Brain microvascular endothelial cell (primary cell): ENCODE measurements at places on chromosomes 7 and 10.
A peak's percentile ranks its signal among the peaks of the same experiment; 100 is the strongest.

GRCh38 chr10:91198781-91199180 is 21.7 kb upstream of the PCGF5 start:
- DNase-seq, result peak; percentile 68

DNA sequence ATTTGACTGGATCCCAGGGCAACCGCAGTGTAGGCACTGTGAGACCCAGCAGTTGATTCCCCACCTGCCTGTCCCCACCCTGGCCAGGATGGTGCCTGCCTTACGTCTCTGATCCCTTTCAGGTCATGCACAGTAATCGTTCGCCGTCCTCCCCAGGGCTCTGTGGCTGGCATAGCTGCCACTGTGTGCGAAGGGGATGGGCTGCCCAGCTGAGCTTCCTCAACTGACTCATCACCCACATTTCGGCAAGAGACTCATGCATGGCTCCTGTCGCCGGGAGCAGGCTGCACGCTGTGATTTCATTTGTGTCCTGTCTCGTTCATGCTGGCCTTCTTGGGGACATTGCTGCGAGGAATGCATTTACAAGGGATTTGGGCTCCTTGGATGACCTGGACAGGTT is 252.4 kb downstream of the KLF6 start:
- DNase-seq, result no peak

DNA sequence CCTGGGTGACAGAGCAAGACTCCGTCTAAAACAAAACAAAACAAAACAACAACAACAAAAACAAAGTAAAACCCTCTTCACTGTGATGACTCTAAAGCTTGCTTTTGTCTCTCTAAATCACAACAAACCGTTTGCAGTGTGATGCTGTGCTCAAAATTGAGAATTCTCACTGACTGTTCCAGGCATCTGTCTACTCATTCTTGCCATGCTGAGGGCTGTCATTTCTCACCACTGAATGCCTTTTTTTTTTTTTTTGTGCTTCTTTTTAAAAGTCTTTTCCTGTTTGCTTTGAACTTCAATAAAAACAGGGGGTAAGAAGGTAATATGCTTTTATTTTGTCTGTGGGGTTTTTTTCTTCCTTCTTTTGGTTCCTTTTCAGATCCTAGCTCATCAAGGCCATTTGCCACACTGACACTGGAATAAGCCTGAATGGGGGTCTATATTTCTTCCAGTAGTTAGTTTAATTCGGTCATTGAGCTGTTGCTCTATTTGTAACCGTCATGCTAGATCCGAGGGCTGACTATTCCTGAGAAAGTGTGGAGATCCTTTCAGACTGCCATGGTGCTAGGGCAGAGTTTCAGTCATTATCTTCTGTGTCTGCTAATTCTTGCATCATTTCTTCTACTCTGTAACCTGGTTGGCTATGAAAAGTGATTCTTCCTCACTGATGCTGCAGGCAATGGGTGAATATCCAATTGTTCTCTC is 10.6 kb downstream of the FAS start:
- DNase-seq, result no peak

GRCh38 chr7:153380636-153381035 is 621.1 kb downstream of the ACTR3B start:
- DNase-seq, result no peak

DNA sequence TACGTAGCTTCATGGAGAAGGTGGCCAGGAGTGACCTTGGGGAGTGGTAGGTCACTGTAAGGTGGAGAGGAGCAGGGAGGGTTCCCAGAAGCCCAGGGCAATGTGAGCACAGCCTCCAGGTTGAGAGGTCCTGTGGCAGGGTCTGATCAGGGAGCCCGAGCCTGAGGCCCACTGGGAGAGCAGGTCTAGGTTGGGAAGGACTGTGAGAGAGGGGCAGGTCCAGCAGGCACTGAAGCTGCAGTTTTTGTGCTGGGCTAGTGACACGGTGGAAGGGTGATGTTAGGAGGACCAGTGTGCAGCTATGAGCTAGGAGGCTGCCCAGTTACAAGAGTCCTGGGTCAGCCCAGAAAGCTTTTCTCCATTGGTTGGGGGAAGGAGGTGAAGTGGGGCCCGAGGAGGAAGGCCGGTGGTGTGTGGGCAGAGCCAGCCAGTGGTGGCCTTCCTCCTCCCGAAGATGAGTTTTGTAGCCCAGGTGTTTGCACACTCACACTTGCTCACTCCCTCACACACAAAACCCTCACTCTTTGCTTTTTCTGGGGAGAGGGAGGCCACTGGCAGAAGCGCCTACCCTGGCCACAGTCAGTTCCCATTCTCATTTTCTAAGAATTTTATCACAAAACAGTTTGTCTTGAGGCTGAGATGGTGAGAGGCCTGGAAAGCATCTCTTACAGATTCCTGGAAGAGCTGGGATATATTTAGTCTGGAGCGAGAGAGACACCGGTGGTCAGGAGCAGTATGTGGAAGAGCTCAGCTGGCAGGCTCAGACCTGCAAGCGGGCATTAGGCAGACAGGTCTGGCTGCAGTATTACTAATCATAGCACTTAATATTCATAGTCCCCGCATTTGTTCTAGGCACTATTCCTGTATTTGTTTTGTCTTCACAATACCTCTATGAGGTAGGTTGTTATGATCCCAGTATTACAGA is 57.1 kb downstream of the ZNF467 start:
- no peak for DNase-seq

DNA sequence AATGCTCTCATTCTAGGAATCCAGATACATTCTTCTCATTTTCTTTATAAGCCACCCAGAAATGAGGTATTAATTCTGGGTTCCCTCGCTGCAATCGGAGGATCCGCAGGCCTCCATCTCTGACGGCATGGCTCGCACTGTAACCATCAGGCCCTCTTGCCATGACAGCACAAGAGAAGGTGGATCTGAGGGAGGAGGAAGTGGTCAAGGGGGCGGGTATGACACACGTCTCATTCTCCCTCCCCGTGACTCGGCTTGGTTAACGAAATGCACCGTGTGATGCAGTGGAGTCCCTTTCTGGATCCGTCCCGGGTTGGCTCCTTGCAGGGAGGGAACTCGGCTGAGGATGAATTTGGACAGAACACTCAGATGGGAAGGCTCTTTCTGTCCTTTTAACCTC is 280.2 kb downstream of the TCERG1L start:
- no peak for DNase-seq

DNA sequence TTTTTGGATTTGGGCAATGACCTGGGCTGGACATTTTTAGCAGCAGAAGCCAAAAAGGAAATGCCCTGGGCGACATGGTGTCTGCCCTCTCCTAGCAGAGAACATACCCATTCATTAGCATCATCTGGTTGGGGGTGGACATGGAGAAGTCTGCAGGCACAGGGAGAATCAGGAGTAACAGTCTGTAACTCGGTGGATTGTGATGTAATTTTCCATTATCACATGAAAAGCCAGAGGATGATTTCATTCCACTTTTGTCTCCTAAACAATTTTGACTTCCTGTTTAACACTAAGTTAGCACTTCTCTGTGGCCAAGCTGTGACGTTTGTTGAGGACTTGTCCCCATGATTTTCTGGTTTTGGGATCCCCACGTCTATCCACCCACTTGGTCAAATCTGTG is 153.8 kb upstream of the HABP2 start:
- DNase-seq, result no peak

DNA sequence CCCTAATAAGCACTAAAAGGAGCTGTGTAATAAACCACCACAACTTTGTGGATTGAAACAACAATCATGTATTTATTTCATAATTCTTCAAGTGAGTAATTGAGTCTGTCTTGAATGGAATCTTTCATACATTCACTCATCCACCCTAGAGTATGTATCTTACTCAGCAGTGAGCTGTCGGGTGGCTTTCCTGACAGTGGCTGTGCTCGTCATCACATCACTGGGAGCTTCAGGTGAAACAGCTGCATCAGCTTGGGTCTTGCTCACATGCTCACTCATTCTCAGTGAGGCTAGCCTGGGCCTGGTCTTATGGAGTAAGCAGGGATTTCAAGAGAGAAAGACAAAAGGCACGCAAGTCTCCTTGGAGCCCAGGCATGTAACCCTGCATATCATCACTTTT is 271.4 kb downstream of the POM121L12 start:
- DNase-seq, result no peak
